Stimulated activated CD8-positive, alpha-beta memory T cell treated with anti-CD3 and anti-CD28 coated beads, Interleukin-4, amount 100 ng/mL, for 1 hour (primary cell): ENCODE measurements at places on chromosomes 11 and 22.

DNA sequence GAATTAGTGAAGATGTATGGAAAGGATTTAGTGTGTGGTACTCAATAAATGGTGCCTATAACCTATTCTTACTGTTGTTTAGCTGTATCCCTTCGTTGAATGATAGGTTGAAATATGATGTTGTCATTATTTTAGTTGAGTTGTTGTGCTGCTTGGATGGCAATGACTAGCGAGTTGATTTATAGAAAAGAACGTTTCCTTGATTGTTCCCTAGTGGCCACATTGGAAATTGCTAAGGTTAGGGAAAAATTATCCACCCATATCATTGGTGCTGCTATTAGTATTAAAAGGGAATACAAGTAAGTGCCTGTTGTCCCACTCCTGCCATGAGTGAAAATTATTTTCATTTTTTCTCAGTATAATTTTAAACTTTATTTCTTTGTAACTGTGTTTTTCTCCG, 14.5 kb downstream of the EMSY start:
- DNase-seq: no peak

- DNase-seq: no peak
Observed at GRCh38 chr11:126870021-126870420, 130.5 kb downstream of the KIRREL3 start.

GRCh38 chr11:93773045-93773477, 11.0 kb upstream of the MED17 start:
- no peak for DNase-seq

GRCh38 chr11:1890856-1891830, 552 bp downstream of the PRR33 start:
- DNase-seq: no peak

- DNase-seq: no peak
Observed at GRCh38 chr11:8839957-8840945, 70.7 kb upstream of the AKIP1 start.

DNA sequence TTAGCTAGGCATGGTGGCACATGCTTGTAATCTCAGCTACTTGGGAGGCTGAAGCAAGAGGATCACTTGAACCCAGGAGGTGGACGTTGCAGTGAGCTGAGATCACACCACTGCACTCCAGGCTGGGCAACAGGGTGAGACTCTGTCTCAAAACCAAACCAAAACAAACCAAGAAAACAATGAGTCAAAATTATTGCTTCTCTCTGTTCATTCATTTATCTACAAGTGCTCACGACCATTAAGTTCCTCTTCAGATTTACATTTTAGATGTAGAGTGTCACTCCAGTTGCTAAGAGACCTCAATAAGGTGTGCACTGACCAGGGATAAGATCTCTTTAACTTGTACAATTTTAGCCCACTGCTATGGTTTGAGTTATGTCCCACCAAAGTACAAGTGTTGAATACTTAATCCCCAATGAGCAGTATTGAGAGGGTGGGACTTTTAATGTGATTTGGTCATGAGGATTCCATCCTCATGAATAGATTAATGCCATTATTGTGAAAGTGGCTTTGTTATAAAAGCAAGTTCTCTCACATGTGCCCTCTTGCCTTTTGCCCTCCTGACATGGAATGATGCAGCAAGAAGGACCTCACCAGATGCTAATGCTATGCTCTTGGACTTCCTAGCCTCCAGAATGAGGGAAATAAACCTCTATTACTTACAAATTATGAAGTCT, 7.8 kb downstream of the HNRNPUL2 start:
- no peak for DNase-seq

GRCh38 chr22:45506816-45507360, 4.2 kb downstream of the FBLN1 start:
- DNase-seq: no peak

DNA sequence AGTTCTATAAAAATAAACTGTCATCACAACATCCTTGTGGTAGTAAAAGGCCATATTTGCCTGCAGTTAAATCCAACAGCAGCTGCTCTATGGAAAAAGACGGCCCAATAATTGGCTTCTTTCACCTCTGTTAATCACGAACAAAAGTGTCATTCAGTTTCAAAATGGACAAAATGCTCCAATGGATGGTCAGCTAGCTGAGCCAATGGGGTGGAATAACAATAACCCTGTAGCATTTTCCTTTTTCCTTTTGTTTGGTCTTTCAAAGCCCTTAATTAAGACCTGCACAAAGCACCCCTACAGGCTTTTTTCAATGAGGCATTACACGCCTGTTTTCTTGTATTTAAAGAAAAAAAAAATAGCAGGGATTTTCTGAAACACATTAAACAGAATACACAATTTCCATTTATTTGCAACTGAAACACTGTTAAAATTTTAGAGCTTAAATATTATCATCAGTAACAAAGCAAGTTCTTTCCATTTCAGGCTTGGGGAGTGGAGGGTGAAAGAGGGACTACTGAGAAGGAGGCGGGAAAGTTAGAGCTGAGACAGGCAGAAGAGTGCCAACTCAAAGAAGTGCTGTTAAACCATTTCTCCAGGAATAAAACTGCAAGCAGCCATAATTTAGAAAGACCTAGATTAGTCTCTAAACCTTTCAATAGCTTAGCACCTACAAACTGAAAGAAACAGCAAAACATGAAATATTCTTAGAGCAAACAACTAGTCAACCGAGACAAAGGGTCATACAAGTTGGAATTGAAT, 28.7 kb downstream of the LGR4 start:
- DNase-seq: no peak

- no peak for DNase-seq
Observed at GRCh38 chr11:134228625-134229024, 4.2 kb downstream of the VPS26B start.
